ENCODE measurements at places on chromosomes 1 and 21.
A peak's percentile ranks its signal among the peaks of the same experiment; 100 is the strongest.

GRCh38 chr1:192445839-192446489 is 129.2 kb downstream of the RGS21 start:
- DNase-seq, result peak; percentile 30

- DNase-seq, result no peak
Observed at GRCh38 chr1:52928015-52928404, 934 bp downstream of the SCP2 start.

DNA sequence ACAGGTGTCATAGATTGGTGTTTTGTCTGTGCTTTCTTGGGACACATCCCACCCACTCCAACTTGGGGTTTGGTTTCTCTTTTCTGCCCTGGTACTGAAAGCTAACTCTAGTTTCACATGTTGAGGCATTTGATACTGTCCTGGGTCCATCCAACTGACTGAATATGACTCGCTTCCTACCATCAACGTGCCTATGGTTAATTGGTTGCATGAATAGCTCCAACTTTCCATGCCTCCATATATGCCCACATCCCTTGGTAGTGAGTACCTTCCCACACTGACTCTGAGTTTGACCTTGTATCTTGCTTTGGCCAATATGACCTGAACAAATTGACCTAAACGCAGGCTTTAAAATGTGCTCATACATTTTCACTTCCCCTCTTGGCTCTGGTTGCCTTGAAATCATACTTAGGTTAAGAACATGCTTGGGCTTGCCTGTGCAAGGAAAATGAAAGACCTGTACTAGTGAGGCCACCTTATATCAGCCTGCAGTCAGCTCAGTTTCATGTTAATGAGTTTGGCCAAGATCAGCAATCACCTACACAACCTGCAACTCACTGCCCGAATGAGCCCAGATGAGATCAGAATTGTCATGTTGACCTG is 81.0 kb upstream of the KCNK2 start:
- DNase-seq, result no peak

GRCh38 chr1:206106328-206107167 is 10.6 kb downstream of the AVPR1B start:
- peak; percentile 77 for DNase-seq

- DNase-seq, result no peak
Observed at GRCh38 chr21:42678618-42679295, 25.3 kb downstream of the PDE9A start.

DNA sequence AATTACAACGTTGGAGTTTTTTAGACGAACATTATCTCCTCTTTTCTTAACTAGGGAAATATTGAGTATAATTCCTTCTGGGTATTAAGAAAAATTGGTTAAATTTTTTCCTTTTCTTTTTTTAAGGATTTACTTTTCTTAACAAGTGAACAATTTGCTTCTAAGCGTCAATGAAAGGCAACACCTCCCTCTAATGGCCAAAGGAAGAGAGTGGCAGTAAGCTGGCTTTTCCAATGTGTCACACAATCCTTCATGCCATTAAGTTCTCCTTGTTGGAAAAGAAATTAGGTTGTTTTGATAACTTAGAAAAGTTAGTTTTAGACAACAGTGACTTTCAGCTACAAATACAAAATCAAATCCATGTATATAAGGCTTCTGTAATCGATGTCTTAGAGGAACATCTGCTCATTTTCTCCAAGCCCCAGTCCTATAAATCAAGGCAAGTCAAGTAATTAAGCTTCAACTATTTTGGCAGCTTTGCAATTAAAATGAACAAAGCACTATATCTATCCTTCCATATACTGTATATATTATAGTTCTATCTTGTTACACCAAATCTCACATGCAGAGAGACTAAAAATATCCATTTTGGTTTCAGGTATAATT is 62.8 kb downstream of the EDEM3 start:
- DNase-seq, result peak; percentile 46

DNA sequence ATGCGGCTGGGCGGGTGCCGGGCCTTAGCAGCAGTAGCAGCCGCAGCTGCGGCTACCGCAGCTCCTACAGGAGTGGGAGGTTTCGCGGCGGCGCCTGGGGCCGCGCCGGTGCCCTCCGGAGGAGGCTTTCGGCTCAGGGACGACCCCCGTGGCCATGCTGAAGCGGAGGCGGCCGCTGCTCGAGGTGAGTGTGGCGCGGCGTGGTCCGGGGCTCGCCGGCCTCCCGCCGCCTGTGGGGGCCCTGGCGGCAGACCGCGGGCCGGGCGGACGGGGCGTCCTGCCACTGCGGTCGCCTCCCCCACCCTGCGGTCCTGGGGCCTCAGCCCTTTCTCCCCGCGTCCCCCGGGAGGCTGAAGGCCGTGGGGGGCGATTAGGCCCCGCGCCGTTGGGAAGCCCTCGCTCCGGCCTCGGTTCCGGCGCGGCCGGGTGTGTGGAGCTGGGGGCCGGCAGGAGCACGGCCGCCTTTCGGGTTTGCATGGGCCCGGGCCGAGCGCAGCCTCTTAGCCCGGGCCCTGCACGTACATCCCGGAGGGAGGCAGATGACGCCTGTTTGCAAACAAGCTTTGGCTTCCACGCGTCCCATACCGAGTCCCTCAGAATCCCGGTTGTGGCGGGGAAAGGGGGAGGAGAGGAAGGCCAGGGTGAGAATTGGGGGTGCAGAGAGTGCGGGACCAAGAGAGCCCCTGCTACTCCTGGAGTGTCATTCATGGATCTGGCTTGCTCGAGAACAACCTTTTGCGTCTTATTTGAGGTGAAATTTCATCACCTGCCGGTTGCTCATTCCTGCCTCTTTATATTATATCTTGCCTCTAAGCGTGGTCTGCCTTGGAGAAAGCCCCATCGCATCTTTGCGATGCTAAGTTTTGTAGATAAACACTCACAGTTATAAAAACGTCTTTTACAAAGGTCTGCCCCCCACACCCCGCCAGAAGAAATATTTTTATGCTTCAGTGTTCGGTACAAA is 613 bp downstream of the ZFYVE9 start:
- peak; percentile 43 for DNase-seq

GRCh38 chr1:71618191-71618590 is 537.4 kb upstream of the ZRANB2 start:
- peak; percentile 7 for DNase-seq

- DNase-seq, result no peak
Observed at GRCh38 chr1:75188892-75189291, 54.7 kb downstream of the LHX8 start.

GRCh38 chr1:18142471-18142870 is 34.9 kb downstream of the IGSF21 start:
- no peak for DNase-seq

GRCh38 chr1:75992312-75992711 is 60.1 kb upstream of the ASB17 start:
- DNase-seq, result no peak

GRCh38 chr1:243912347-243912746 is 62.3 kb upstream of the AKT3 start:
- DNase-seq, result no peak

- DNase-seq, result peak; percentile 75
Observed at GRCh38 chr1:6273380-6273891, 12.5 kb upstream of the GPR153 start.

Data from astrocyte (in vitro differentiated cells and primary cell).